LHCN-M2 (cell line): ENCODE measurements at places on chromosomes 7 and 10. TPM values are rescaled to one million over a fixed set of nuclear protein-coding genes. Genes with fewer than 3 reads are reported as not detected.

- DNase-seq, result peak; percentile 6
These were observed 86.7 kb downstream of the ZNF33B start for GRCh38 chr10:42551582-42552187.

- peak; percentile 54 for DNase-seq
These were observed at the start of gene DLX5 for GRCh38 chr7:97024209-97025129. Gene DLX5, minus strand, starts transcription at chr7:97024831. Its CDS starts 208 bp downstream, at chr7:97024623.

DNA sequence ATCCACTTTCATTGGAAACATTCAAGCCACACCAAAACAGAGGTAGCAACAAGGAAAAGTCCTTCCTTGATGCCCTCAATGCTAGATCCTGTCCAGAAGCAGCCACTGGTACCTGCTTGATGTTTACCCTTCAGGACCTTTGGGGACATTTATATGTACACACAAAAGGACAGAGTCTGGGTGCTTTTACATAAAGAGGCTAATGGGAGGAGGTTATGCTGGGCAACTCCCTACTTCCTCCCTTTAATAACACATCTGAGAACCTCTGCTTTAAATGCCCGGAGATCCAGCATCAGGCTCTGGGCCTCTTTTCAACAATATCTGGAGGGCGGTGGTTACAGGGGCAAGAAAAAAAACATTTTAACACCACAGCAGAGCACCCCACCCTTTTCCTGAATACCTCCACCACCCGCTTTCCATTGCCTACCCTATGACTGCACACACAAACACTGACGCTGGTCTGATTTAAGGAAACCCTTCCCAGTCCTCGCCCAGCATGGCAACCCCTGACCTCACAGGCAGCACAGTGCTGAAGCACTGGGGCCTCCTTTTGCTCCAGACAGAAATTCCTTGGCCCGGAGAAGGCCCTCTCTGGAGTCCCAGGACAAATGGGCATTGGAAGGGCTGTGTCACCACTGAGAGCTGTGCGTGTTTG lies 39.3 kb upstream of the DUSP5 start:
- no peak for DNase-seq

DNA sequence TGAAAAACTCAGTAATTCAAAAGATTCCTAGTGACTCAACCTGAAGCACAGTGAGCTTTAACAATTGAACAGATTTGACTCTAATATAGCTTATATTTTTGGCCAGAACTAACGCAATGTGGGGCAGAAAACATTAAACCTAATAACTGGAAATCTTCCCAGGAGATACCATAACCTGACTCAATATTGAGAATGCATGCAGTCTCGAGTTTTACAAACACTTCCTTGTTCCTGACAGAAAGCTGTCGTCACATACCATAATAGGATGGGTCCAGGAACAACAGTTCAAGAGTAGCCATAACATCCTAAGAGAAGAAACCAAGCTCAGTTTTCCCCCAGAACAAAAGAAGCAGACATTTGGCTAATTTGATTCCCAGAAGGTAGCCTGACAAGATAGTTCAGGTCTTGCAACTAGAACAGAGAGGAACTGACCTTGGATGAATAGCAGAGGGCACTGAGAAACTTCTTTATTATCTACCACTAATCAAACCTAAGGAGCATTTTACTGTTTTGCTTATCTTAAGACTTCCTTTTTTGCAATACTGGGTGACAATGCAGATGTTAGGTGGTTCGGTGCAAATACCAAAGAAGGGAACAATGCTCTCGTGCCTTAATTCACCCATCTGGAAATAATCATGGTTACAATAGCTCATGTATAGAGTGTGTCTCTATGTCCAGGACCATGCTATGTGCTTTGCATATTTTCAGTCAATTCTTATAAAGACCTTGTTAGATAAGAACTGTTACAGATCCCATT lies 38.6 kb upstream of the ACSL5 start:
- no peak for DNase-seq

TSPAN33 gene
- total RNA-seq, result 0.57 TPM in 1 of 2 replicates, not detected in the other

DNA sequence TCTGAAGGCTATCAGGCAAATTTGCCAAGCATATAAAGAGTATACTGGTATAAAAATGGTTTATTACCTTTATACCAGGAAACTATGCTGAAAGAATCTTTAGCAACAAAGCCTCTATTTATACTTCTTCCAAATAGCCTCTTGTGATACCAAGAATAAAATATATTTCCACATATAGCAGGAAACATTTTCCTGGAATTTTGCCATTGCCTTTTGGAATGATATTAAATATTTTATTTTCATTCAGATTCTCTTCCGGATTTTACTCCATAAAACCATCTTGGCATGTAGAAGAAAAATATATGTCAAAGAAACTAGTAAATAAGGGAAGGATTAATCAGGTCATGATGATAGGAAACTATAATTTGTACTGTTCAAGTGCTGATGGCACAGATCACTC lies 17.7 kb downstream of the SOSTDC1 start:
- DNase-seq, result no peak

DNA sequence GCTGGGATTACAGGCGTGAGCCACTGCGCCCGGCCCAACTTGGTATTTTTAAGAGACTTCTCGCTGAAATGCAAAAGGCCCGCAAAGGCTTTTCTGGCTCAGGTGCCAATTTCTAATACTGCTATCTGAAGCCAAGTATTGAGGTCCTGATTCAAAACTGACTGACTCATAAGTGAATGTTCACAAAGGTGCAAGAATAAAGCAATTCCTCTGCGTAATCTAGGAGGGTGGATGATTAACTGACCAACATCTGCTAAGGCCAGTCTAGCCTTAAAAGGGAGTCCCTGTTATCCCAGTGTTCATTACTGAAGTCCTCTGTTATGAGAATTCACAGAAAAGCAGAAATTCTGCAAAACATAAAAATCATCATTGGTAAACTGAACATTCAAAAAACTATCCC lies 111.4 kb downstream of the SRPK2 start:
- peak; percentile 79 for DNase-seq

GRCh38 chr7:106774768-106775551 lies 90.1 kb upstream of the PIK3CG start:
- DNase-seq, result no peak

PTPN20 gene
- not detected in 2 replicates for total RNA-seq

DNA sequence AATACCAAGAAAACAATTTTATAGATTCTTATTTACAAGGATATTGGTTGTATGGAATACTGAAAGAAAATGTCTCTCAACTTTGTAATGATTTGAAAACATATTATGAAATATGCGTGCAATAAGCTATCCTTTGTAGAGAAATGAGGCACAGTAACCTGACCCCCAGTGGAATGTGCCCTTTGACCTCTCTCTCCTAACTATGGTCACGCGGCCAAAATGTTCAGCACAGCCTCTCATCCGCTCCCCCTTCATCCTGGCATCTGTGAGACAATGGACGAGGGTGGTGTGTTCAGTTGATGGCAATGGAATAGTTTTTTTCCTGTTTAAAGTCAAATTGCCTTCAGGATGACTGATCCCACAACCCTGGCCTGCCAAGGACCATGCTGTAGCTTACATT lies 13.3 kb downstream of the BEND7 start:
- no peak for DNase-seq

TBC1D12 gene
- 10.0 and 18.0 TPM in 2 replicates for total RNA-seq

TRIM50 gene
- not detected in 2 replicates for total RNA-seq

DNA sequence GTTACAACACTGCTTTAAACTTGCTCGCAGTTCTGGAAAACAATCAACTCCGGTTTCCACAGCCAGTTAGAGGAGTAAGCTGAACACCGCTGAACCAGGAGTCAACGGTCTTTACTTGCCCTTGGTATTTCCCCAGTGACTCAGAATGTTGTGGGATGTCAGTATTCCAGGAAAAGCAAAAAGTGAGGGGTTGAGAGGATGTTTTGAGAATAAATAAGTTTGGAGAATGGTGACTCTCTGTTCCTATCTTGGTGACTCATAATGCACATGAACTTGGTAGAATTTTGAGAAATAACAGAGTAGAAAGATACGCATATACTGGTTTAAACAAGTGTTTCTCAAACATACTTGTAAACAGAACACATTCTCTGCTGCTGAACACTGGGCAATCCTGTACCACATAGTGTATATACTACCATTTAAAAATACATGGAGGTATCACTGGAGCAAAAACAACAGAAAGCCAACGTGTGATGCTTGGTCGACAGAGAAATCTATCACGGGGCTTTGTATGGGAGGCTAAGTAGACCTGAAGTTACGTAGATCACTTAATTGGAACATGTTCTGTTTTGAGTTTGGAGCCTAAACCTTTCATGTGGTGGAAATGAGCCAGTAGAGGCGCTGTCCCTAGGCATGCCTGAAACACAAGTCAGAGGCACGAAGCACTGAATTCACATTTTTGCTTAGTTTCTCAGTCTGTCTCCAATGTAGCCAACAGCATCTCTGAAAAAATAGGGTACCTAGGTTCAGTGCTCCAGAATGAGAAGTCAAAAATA lies 534.3 kb downstream of the PARD3 start:
- DNase-seq, result peak; percentile 99

PRPS1L1 gene
- not detected in 2 replicates for total RNA-seq

CASD1 gene
- 36.9 and 42.0 TPM in 2 replicates for total RNA-seq

DNA sequence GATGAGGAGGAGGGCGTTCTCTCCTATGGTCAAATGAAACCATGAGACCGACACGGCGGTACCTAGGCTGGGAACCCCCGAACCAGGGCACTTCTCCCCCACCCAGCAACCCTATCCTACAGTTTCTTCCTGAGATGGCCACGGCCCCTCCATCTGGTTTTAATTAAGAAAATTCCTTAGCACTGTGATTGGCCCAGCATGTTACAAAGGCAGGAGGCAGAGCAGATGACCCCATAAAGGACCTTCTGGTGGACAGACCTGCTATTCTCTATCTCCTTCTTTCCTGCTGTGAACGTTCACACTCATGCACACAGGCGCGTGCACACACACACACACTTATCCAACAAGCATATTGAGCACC lies 129.4 kb downstream of the RGS10 start:
- DNase-seq, result no peak

DNA sequence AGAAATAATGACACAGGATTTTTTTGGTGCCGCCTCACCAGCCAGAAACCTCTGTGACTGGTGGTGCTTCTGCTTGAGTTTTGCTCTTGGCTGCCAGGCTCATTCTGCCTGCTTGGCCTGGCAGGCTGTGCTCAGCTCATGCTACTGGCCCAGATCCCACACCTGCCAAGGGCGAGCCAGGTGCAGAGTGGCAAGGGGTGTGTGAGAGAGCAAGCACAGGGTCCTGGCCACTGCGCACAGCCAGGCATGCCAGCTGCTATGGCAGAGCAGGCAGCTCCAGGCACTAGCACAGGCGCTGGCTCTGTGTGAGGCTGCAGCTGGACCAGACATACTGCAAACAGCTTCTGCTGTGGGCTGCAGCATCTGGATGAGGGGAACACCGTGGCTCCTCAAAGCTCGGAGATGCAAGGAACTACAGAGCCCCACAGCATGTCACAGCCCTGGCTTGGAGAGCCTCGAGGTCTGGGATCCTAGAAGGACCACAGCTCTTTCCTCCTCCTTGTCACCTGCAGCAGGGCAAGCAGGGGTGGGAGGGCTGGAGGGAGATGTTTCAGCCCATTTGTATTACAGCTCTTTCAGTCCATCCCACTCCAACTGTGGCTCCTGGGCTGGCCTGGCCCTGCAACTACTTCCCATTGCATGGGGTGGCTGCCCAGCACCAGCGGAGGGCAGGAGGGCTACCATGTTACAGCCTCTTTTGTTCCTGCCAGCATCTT lies 313.4 kb upstream of the SEMA3C start:
- DNase-seq, result no peak

SEMA3E gene
- 0.71 and 0.98 TPM in 2 replicates for total RNA-seq

DRGX gene
- total RNA-seq, result not detected in 2 replicates

DNA sequence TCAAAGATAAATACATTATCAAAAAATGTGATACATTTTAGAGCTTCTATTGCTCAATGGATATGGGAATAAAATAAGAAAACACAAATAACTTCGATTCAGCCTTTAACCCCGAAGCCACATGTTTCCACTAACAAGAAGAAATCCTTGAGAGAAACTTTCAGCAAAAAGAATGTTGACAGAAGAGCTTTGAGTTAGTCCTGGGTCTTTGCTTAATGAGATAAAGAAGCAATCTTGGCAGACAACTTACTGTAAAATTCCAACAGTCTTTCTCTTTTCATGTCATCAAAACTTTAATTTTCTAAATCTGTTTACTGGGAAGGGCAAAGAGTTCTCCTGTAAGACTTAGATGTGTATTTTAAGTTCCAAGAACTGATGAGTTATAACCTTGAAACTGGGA lies 810.2 kb downstream of the CNTNAP2 start:
- DNase-seq, result no peak

- peak; percentile 47 for DNase-seq
These were observed 8.6 kb upstream of the CRYGN start for GRCh38 chr7:151448261-151449252.

DNA sequence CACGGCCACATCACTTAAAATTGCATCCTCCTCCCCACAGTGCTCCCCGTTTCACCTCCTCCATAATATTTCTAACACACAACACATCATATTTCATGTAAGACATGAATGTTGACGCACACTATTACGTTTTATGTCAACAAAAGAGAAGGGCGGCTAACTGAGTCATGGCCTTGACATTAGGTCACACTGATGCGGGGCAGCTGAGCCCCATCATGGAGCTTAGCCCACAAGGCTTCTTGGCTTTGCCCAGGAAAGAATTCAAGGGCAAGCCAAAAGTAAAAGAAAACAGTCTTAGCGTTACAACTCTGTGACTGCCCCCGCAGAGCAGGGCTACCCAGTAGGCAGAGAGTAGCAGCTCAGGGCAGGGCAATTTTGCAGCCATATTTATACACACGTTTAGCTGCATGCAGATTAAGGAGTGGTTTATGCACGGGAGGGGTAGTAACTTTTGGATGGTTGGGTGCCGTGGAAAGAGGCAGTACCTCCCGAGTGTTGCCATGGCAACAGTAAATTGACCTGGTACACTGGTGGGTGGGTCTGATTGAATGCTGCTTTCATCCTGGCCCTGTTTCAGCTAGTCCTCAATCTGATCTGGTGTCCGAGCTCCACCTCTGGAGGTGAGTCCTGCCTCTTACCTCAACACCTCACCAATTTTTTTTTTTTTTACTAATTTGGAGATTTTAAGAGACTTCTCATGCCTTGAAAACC lies 156.2 kb upstream of the FRMD4A start:
- DNase-seq, result peak; percentile 42

DNA sequence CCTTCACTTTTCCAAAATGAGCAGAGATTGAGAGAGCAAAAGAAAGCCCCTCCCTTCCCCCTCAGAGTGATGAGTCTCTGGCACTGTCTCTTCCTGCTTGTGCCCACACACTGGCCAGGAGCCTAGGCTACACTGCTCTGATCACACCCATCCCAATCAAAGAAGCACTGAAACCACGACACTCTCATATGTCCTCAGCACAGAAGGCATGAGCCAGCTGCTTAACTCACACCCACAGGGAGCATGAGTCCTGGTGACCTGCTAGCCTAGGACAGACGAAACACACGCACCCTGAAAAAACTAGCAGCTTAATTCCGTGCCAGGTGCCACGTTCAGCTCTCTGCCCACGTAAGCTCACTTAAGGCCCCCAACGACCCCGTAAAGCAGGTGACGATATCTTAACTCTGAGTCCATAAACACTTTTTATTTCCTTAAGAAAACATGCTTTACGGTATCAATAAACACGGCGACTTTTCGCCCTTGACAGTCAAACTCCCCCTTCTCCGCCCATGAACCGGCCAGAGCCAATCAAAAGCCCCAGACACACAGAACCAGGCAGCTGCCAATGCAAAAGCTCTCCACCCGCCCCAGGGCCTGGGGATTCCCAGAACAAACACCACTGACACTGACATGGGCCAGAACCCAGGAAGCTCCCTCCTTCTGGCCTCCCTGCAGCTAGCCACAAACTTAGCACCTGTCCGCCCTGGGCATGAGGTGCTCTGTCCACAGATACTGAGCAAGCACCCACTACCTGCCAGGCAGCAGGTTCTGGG lies 69.0 kb downstream of the TNRC18 start:
- peak; percentile 82 for DNase-seq
